ENCODE measurements at places on chromosomes 2 and 18. TPM values are rescaled to one million over a fixed set of nuclear protein-coding genes. Genes with fewer than 3 reads are reported as not detected.

FOXD4L1 gene
- 0.10 TPM for total RNA-seq

DNA sequence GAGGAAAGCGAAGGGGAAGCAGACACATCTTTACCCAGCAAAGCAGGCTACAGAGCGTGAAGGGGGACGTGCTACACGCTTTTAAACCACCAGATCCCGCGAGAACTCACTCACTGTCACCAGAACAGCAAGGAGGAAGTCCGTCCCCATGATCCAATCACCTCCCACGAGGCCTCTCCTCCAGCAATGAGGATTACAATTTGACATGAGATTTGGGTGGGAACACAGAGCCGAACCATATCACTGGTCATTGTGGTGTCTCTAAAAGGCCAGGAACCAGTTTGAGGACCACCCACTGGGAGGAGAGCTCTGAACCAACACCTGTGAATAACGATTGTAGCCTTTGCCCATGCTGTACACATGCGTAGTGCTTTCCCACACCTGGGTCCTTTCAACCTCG lies 116.6 kb upstream of the FAM136A start:
- DNase-seq, result no peak

DNA sequence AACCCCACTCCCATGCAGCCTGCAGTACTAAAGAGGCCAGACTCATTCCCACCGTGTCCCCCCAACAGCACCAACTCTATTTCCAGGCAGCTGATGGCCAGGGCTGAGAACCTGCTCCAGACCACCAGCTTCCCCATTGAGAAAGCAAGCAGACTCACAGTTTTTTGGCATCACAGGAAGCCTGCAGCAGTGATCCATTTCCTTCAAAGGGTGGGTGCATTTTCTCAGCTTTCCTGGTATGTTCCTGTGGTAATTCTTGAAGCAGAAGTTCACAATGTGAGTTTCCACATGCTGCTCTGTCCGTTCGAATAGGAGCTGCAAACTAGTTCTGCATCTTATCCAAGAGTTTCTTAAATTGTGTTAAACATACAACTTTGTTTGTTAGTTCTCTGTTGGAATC lies 1249.6 kb upstream of the FAM98A start:
- DNase-seq, result no peak

- DNase-seq, result no peak
These were observed 21.9 kb downstream of the RPRD1A start for GRCh38 chr18:36045241-36045991.

- no peak for DNase-seq
These were observed 17.0 kb upstream of the CRYBA2 start for GRCh38 chr2:219010162-219010756.

DNA sequence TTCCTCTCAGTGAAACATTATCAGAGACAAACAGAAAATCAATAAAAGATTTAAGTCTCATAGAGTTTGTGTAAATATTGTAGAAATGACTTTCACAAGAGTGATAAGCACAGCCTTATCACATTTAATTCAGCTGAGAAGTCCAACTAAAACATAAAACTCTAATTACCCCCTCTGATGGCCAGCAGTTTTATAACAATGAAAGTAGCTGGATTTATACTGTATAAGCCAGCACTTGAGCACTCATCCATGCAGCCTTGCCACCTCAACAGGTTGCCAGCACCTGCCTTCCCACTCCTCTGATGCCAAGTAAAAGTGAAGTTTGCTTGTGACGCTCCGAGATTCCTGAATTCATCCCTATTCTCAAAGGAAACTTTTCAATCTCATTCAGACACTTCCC lies 103.0 kb upstream of the STK39 start:
- DNase-seq, result no peak

All from RPMI7951 (cell line).